ENCODE measurements at places on chromosomes 12 and 14. TPM values are rescaled to one million over a fixed set of nuclear protein-coding genes. Genes with fewer than 3 reads are reported as not detected.

The SDR9C7 gene
- total RNA-seq = not detected

GRCh38 chr12:54404061-54405004 lies 14.7 kb downstream of the ITGA5 start:
- H3K27me3 ChIP-seq = no peaks in the 10 kb centered on the region
- DNase-seq = peak; percentile 53
- H3K4me3 ChIP-seq = no peak overlapping the region
- H3K27ac ChIP-seq = peak overlapping the region; percentile 54
- H3K4me1 ChIP-seq = peaks cover 17% of the 10 kb centered on the region
- peaks cover 57% of the 10 kb centered on the region for H3K36me3 ChIP-seq

DNA sequence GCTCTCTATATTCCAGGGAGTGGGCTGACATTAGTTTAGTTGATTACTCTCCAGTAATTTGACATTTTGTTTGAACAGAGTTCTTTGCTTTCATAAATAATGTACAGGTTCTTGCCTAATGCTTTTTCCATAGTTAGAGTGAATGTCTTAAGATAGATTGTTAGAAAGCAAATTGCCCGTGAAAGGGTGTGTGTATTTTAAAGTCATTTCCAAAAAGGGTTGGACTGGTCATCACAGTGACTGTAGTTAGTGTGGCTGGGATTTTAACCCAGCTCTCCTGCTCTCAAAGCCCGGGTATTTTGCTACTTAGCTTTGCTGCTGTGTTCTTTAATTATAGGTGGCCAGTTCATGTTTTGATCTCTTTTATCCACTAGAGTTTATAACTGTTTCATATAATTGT lies 74.2 kb downstream of the DNAH10 start:
- no peaks in the 10 kb centered on the region for H3K36me3 ChIP-seq
- no peak overlapping the region for H3K27ac ChIP-seq
- H3K4me1 ChIP-seq = no peaks in the 10 kb centered on the region
- H3K27me3 ChIP-seq = no peaks in the 10 kb centered on the region
- no peak overlapping the region for H3K4me3 ChIP-seq

DNA sequence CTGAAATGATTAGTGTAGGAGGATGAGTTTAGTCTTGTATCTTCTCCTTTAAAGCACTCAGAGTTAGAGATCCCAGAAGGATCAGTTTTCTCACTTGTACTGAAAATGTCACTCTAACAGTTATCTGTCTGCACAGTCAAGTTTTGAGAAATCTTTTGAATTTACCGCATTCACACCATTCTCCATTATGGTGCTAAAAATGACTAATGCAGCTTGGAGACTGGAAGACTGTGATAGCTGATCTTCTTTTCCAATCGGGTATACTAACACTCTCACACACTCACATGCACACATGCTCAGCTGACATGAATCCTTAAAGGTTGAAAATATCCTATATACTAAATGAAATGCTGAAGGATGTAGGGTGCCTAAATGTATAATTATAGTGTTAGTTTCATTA lies 65.8 kb downstream of the SLC15A5 start:
- DNase-seq = no peak
- no peaks in the 10 kb centered on the region for H3K36me3 ChIP-seq
- no peak overlapping the region for H3K4me3 ChIP-seq
- H3K4me1 ChIP-seq = no peaks in the 10 kb centered on the region
- no peak overlapping the region for H3K27ac ChIP-seq

DNA sequence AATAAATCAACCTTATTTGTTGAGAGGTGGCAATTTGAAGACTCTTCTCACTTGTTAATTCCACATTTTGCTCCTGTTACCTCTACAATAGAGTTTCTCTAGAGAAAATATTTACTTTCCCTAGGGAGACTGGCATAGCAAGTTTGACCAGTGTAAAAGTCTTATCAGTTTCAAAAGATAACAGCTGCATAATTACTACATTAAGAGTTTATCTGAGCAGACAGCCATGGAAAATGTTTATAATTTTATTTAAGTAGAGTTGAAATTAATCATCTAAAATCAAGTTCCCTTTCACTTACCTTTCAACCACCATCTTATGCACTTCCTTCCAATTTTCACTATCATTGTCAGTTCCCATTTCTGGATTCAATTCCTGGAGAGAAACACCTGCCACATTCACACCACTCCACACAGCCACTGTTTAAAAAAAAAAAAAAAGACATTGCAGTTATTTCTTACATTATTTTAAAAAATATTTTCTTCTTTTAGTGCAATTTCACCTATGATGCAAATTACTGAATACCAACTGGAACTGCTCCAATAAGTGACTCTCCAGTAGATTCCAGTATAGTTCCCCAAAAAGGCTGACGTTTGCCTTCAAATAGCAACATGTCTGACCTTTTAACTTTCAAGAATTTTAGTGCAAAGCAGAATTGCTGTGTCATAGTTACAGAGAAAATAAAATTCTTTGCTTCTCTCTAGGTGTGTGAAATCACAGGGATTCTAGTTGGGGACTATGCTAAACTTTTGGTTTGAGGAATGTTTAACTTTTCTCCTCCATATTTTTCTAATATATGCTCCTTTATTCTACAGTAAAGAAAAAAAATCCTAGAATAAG lies 19.4 kb downstream of the LDHB start:
- no peaks in the 10 kb centered on the region for H3K27me3 ChIP-seq
- peaks cover 47% of the 10 kb centered on the region for H3K36me3 ChIP-seq
- no peak for DNase-seq

The ADAM21 gene
- total RNA-seq = not detected

- no peak overlapping the region for H3K4me3 ChIP-seq
- no peaks in the 10 kb centered on the region for H3K4me1 ChIP-seq
- no peak overlapping the region for H3K27ac ChIP-seq
- no peak for DNase-seq
- H3K36me3 ChIP-seq = no peaks in the 10 kb centered on the region
Observed at GRCh38 chr14:97021571-97022168, 224.5 kb downstream of the VRK1 start.

GRCh38 chr12:119721306-119721705 lies 53.4 kb downstream of the PRKAB1 start:
- H3K27ac ChIP-seq = no peak overlapping the region
- H3K4me3 ChIP-seq = no peak overlapping the region
- no peaks in the 10 kb centered on the region for H3K27me3 ChIP-seq

DNA sequence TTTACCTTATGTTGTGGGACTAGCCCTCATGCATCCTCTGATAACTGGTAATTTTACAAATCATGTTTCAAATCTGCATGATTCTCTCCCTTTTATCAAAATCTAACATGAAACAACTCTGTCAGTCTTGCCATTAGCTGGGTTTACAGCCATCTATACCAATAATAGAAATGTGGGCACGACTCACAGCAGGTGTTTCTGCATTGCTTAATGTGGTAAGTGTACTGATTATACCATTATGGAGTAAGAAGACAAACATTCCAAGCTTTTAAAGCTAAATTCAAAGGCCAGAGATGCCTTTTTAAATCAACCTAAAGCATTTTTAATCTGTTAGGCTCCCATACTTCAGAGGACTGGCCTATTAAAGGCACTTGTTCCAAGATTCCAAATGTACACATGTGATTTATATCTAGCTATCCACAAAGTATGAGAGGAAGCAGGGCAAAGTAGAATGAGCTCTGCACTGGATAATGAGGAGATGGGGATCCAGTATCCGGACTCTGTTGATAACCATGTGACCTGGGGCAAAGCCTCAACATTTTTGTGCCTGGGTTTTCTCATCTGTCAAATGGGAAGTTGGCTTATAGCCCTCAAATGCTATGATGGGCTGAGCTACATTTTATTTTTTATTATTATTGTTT lies 52.3 kb upstream of the FUT8 start:
- no peaks in the 10 kb centered on the region for H3K36me3 ChIP-seq
- no peaks in the 10 kb centered on the region for H3K27me3 ChIP-seq
- no peak overlapping the region for H3K4me3 ChIP-seq
- H3K4me1 ChIP-seq = peaks cover 5% of the 10 kb centered on the region
- no peak for DNase-seq

GRCh38 chr12:62736596-62736995 lies 198.4 kb downstream of the PPM1H start:
- no peak overlapping the region for H3K4me3 ChIP-seq
- H3K36me3 ChIP-seq = no peaks in the 10 kb centered on the region
- no peaks in the 10 kb centered on the region for H3K27me3 ChIP-seq
- H3K27ac ChIP-seq = no peak overlapping the region
- no peaks in the 10 kb centered on the region for H3K4me1 ChIP-seq

The RPS6KL1 gene
- total RNA-seq = 11.3 TPM

GRCh38 chr12:24839268-24839791 lies 109.6 kb downstream of the BCAT1 start:
- H3K4me1 ChIP-seq = no peaks in the 10 kb centered on the region
- no peaks in the 10 kb centered on the region for H3K27me3 ChIP-seq
- no peaks in the 10 kb centered on the region for H3K36me3 ChIP-seq
- no peak for DNase-seq
- no peak overlapping the region for H3K27ac ChIP-seq

- H3K36me3 ChIP-seq = no peaks in the 10 kb centered on the region
- no peak overlapping the region for H3K4me3 ChIP-seq
- H3K4me1 ChIP-seq = peaks cover 12% of the 10 kb centered on the region
- no peaks in the 10 kb centered on the region for H3K27me3 ChIP-seq
- no peak overlapping the region for H3K27ac ChIP-seq
Observed at GRCh38 chr14:44901696-44902095, 60.1 kb downstream of the KLHL28 start.

GRCh38 chr12:71664411-71665089 lies 449 bp downstream of the THAP2 start:
- peak overlapping the region; percentile 76 for H3K4me3 ChIP-seq
- H3K27me3 ChIP-seq = no peaks in the 10 kb centered on the region
- peaks cover 22% of the 10 kb centered on the region for H3K4me1 ChIP-seq
- peak overlapping the region; percentile 97 for H3K27ac ChIP-seq
- peaks cover 16% of the 10 kb centered on the region for H3K36me3 ChIP-seq

The LRTM2 gene
- not detected for total RNA-seq

DNA sequence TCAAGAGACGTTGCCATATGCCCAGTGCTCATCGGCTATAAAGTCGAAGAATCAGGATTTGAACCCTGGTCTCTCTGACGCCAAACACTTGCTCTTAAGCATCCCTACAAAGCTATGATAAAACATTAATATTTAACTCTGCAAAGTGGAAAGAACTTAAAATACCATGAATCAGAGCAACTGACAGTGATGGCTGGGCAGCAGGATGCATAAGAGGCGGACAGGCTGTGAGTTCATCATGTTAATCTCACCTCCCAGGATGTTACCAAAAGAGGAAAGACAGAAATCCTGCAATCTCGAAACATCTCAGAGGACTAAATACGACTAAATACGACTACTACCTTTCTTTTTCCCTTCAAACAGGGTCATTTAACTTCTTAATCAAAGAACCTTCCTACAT lies 5.8 kb downstream of the DICER1 start:
- peaks cover 48% of the 10 kb centered on the region for H3K4me1 ChIP-seq
- H3K27me3 ChIP-seq = no peaks in the 10 kb centered on the region
- no peak for DNase-seq
